Stimulated activated CD4-positive, alpha-beta T cell treated with anti-CD3 and anti-CD28 coated beads, Interleukin-12 subunit alpha, Interleukin-12 subunit beta, amount 100 ng/mL, for 4 hours (primary cell): ENCODE measurements at places on chromosomes 3 and 15.
A peak's percentile ranks its signal among the peaks of the same experiment; 100 is the strongest.

GRCh38 chr3:171132873-171133272, 106.4 kb upstream of the SLC2A2 start:
- DNase-seq, result no peak

DNA sequence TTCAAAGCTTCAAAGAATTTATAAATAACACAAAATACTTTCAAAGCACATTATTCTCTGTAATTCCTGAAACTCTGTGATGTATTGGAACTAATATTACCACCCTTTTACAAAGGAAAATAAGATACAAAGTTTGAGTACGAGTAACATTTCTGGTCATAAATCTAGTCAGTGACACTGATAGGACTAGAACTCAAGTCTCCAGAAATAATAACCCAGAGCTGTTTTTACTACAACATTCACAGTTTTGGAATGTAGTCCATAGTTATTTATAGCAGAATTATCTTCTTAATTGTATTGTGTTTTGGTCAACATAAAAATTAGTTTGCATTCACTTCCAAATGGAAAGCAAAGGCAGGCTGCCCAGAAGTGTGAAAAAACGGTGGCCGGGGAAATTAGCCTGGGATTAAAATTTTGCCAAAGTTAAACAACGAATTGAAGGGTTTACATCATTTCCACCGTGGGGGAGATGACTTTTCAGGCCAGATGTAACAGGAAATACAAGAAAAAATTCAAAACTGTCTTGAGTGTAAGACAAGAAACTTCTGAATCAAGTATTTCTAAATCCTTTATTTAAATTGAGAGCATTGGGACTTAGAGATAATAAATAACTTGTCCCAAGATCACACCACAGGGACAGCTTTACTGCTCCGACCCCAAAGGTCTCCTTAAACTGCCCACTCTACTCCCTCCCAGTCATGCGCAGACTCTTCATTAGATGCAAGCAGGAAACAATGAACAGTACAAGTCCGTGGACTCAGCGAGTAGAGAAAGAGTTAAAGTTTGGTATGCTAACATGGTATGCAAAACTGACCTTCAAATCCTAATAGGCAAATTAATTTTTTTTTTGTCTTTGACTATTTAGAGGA, 74.3 kb upstream of the VGLL4 start:
- no peak for DNase-seq

GRCh38 chr3:44198284-44199269, 43.1 kb upstream of the TOPAZ1 start:
- peak; percentile 58 for DNase-seq

DNA sequence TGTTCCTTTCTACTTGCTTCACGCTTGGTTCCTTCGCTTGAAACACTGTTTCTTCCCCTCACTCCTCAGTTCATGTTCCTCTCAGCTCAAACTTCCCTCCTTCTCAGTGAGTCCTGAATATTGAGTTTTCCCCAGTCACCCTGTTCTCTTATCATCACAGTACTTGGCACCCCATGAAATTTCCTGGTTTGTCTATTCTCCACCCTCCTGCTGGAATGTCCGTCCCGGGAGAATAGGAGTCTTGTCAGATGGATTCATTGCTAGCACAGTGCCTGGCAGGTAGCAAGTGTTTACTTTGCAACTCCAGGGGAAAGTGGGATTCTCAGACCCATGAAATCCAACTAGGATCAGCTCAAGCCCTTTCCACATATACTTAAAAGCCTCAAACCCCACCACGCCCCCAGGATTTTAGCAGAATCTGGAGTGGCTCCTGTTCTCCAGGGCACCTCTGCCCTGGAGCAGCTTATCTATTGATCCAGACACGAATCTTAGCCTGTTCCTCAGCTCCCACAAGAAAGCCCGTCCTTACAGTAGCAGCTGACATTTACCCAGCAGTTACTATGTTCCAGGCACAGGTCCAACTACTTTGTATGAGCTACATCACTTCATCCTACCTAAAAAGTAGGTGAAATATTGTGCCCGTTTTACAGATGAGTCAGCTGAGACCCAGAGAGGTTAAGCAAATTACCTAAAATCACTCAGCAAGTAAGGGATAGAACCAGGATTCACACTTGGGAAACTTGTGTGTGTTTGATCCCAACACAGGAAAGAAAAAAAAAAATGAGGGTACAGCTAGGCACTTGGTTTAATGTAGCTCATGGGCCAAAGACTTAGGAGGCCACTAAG, 36.8 kb upstream of the MAP3K13 start:
- no peak for DNase-seq

GRCh38 chr3:72930754-72931153, 42.9 kb downstream of the GXYLT2 start:
- no peak for DNase-seq

DNA sequence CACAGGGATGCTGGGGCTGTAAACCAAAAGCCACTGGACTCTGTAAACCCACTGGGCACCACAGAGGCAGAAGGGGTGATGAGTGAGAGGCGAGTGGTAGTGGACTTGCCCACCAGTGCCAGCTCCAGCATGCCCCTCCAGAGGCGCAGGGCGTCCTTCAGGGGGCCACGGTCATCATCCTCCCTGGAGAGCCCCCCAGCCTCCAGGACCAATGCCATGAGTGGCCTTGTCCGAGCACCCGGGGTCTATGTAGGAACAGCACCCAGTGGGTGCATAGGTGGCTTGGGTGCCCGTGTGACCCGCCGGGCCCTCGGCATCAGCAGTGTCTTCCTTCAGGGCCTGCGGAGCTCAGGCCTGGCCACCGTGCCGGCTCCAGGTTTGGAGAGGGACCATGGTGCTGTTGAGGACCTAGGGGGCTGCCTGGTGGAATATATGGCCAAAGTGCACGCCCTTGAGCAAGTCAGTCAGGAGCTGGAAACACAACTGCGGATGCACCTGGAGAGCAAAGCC, at the start of gene BFSP2:
BFSP2 (plus strand) TSS at position 51 of the 510 bp plus-strand sequence; CDS start at position 79, 28 bp downstream.
- no peak for DNase-seq

DNA sequence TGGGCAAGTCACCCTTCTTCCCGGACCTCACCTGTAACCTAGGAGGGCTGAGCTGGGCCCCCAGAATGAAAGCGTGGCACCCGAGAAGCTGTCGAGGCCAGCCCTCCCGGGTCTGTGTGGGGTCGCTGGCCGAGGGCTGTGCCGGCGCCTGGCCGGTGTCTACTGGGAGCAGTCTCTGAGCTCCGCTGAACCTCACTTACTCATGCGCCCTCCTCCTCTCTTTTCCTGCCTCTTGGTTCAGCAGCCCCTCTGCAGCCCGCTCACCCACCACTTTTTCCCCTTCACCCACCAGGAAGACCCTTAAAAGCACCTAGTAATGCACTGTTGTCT, 419 bp downstream of the HYKK start:
- DNase-seq, result peak; percentile 11

DNA sequence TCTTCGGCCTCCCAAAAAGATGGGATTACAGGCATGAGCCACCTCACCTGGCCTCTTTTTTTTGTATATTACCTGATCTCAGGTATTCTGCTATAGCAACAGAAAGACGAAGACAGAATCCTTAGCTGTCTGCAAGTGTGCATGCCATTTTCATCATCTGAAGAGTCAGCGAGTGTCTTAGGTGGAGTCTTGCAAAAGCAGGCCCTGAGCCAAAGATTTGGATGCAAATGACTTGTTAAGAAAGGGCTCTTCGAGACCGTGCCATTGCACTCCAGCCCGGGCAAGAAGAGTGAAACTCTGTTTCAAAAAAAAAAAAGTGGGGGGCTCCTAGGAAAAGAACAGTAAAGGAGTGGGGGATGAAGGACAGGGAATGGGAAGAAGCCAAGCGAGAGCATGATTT, 10.2 kb upstream of the TRIM69 start:
- DNase-seq, result no peak

- no peak for DNase-seq
Measured at GRCh38 chr15:79724804-79725203, 172.0 kb downstream of the MTHFS start.

DNA sequence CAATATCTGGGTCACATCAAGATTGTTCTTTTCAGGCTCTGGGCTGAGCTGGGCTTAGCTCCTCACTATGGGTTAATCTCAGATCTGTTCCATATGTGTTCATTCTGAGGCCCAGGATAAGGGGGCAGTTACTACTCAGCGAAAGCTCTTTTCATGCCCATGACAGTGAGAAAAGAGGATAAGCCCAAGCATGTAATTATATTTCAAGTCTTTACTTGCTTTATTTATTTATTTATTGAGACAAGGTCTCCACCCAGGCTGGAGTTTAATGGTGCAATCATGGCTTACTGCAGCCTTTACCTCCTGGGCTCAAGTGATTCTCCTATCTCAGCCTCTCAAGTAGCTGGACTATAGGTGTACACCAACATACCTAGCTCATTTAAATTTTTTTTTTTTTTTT, 44.7 kb upstream of the SELENOK start:
- DNase-seq, result no peak

GRCh38 chr15:86021281-86022264, 58.1 kb upstream of the AGBL1 start:
- no peak for DNase-seq

DNA sequence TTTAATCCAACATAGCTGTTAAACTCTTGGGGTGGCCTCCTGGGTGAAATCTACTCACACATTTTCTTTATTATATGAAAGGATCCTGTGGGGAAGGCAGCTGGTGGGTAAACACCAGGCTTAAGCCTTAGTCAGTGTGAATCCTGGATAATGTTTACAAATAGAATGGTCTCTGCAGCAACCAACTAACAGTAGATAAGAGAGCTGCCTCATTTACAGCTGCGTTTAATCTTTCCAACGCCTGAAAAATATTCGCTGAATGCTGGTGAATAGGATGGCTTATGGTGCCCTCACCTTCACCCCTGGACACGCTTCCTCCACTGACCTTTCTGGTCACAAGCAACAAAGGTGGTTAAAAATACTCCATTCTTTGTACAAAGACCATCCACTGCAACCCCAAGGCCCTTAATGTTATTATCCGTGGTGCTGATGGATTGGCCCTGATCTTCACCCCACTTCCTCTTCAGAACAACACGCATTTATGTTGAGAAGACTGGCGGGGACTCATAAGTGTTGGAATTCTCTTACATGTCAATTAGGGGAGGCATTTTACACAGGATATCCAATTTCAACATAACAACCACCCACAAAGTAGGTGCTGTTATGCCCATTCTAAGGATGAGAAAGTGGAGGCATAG, 120.0 kb upstream of the FRMD4B start:
- no peak for DNase-seq

DNA sequence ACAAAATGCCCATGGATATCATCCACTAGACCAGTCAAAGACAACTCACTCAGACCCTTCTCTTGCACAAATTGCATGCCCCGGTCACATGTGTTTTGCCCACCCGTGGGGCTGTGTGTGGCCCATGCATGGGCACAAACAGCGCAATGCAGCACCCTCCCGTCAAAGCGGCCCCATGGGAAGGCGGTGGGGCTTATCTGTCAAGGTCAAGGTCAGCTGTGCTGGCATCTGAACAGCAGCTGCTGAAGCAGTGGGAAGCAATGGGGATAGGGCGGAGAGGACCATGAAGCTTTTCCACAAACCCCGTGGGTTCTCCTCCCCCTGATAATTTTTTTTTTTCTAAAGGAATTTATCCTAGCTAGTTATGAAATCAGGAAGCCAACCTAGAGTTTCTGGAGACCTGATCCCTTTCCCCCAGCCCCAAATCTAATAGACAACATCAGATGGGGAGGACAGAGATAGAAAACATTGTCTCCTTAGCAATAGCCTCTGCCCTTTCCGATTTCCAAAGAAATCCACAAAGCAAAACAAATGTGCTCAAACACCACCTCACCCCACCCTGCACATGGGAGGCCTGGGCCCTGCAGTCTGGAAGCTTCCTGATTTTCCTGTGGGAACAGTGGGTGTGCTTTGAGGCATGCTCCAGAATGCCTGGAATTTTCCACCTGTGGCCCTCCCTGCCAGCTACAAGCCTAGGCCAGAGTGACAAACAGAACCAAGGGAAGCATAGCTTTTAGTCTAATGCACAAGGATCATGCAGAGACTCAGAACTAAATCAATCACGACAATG, 84.4 kb downstream of the BDH1 start:
- no peak for DNase-seq

DNA sequence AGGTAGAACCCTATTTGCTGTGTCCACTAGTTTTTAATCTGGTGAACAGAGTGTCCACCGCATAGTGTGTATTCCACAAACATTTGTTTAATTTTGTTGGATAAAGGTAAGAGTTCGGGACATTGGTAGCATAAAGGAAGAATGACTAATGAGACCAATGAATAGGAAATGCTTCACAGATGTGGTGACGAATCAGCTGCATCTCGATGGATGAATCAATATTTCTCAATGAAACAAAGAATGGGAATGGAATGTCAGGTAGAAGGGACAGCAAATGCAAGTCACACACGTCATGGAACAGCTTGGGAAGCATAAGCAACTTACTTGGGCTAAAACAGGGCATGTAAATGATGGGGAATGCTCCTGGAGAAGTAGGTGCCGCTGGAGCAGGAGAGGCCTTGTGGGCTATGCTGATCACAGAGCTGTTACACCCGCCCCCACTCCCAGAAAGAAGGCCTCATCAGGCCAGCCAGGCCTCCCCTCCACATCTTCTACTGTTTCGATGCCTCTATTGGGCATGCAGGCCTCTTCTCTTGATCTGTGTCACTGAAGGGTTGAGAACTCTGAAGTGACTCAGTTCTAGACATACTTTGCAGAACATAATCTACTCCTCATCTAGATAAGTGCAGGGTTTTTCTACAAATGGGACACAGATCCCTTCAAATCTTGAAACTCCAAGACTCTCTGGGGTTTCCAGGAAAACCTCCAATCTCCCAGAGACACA, 120.0 kb upstream of the GADL1 start:
- no peak for DNase-seq

DNA sequence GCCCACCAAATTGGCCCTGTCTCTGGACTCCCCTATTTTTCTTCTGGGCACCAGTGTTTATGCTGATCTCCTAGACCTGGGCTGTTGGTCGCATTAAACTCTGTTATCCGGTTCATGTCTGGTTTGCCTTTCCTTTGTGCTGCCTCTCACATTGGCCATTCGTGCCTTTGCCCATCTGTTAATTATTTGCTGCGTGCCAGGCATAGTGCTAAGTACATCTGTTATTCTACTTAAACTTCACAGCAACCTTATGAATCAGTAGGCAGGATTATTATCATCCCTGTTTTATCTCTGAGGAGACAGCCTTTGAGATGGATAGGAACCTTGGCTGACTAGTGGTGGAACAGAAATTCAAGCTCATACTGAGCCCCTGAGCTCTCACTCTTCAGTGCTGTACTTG, 76.0 kb downstream of the THSD4 start:
- no peak for DNase-seq

GRCh38 chr15:78797951-78798350, 13.3 kb downstream of the ADAMTS7 start:
- no peak for DNase-seq

GRCh38 chr3:54830658-54831057, 97.2 kb downstream of the LRTM1 start:
- DNase-seq, result no peak
